MG63 (cell line): ENCODE measurements at places on chromosomes 12 and 14. TPM values are rescaled to one million over a fixed set of nuclear protein-coding genes. Genes with fewer than 3 reads are reported as not detected.

- peak; percentile 55 for DNase-seq
Measured at GRCh38 chr14:22986508-22987054, 4.2 kb upstream of the AJUBA start.

GRCh38 chr14:90819734-90820393, 3.6 kb upstream of the TTC7B start:
- DNase-seq: no peak

- no peak for DNase-seq
Measured at GRCh38 chr12:92425165-92425564, 277.6 kb upstream of the PLEKHG7 start.

DNA sequence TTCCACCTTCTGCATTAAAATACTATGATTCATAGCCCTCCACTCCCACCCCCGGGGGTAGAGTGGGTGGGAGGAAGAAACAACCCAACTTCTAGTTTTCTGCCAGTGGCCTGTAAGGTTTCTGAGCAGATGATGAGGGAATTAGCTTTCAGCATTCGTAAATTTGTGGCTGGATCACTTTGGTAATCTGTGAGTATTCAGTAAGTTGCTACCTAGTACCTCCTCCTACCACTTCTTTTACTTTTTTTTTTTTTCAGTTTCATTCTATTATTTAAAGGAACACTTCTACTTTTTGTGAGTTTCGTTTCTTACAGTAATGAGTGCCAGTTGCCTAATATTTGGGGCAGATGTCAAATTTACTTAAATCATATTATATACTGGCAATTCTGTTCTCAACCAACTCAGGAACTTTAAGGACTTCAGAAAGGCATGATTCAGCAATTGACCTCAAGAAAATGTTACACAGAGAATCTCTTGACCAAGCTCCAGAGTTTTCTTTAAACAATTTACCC, 42.4 kb upstream of the EMP1 start:
- peak; percentile 40 for DNase-seq

The HOXC9 gene
- 1.9 and 7.9 TPM in 2 replicates for total RNA-seq

DNA sequence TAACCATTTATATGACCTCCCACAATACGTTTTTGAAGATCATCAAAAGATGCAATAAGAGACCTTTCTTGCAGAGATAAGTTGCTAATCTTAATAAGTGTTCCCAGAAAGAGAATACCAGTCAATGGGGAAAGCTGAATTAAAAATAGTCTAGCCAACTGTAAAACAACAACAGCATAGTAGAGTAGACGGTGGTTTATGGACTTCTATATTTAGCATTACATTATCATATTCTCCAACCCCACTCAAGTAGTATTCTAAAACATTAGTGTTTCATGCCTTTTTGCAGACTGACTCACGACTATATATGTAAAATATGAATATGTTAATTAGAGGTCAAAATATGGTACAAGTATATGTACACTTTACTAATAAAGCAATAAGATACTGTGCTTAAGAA, 218.9 kb downstream of the MED13L start:
- DNase-seq: no peak

GRCh38 chr14:57848353-57848752, 17.5 kb downstream of the SLC35F4 start:
- no peak for DNase-seq

The KRT83 gene
- total RNA-seq: not detected in 2 replicates
